Endodermal cell (in vitro differentiated cells): ENCODE measurements at places on chromosomes 7 and 10. TPM values are rescaled to one million over a fixed set of nuclear protein-coding genes. Genes with fewer than 3 reads are reported as not detected.
A peak's percentile ranks its signal among the peaks of the same experiment; 100 is the strongest.

DNA sequence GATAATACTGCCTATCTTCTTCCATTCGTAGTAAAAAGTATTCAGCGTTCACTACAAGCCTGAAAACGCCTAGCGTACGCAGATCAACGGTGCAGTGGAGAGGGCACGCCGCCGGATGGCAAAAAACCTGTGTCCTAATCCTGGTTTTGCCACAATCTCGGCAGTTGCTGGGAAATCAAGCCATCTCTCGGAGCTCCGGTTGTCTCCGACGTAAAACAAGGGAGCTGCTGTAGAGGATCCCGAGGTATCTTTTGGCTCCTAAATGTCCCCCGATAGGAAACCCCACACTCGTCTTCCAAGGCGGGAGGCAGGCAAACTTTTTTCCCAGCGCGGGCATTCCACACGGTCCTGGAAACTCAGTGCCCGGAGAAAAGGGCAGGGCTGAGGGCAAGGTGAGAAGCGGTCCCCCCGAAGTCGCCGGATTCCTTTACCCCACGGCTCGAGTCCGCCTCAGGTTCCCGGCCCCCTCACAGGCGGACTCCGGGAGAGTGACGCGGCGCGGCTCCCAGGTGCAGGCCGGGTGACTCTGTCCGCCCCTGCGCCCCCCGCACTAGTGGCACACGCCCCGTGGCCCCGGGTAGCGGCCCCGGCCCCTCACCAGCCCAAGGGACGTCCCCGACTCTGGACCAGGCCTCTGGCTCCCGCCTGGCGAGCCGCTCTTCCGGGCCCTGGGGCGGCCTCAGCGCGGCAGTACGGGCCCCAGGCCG, 649 bp downstream of the IDE start:
- H3K4me3 ChIP-seq: peak overlapping the region; percentile 98
- H3K27me3 ChIP-seq: no peaks in the 10 kb centered on the region
- DNase-seq: peak; percentile 77
- no peaks in the 10 kb centered on the region for H3K4me1 ChIP-seq

DNA sequence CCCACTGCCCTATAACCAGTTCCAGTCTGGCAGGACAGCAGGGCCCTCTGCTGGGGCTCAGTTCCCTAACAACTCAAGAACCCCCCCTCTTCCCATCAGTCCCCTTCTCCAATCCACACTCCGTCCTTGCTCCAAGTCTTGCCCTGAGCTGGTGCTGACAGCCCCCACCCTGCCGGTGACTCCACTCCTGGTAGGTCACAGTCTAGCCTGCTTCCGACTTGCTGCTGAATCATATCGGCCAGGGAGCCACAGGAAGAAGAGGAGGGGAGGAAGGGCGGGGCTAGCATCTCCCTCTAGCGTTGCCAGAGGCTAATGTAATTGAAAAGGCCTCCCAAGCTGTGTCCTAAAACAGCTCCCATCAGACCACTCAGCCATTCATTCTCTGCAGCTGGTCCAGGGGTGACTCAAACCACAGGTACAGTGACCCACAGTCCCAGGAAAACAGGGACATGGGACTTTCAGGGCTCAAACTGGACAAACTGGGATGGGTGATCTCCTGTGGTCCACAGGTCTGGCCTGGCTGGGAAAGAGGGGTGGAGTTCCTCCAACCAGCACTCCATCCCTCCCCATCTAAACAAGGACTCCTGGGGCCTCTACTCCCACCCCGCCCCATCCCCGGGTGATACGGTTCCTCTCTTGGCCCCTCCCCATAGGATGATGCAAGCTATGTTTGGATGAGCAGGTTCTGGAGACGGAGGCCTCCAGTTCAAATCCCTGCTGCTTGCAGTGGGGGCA, 158.8 kb downstream of the SH3PXD2A start:
- H3K27ac ChIP-seq: no peak overlapping the region
- H3K27me3 ChIP-seq: peaks cover 32% of the 10 kb centered on the region
- H3K4me1 ChIP-seq: peaks cover 6% of the 10 kb centered on the region
- no peak overlapping the region for H3K4me3 ChIP-seq

The WNT16 gene
- total RNA-seq: 0.57 and 0.88 TPM in 2 replicates

DNA sequence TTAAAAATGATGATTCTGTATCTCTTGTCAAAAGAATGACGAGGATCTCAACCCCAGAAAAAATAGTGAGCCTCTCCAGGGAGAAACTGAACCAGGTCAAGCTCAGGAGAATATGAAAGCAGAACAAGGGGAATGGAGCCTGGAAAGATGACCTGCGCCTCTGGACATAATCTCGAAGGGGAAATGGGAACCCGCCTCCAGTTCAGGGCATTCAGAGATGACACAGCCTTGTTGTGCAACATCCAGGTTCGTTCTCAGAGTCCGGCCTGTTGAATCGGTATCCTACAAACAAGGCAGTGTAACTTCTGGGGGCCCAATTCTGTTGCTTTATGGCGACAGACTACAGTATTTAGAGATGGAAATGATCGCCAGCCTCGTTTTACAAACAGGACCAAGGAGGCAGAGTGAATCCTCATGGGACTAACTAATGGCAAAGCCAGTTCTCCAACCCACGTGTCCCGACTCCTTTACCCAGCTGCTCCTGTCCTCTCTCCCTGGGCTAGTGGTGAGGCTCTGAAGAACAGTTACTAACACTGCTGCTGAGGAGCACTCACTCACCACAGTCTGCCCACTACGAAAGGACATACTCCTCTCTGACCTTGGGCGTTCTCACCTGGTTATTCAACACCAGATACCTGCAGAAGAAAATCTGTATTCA, 67.6 kb downstream of the JAZF1 start:
- H3K36me3 ChIP-seq: no peaks in the 10 kb centered on the region
- no peaks in the 10 kb centered on the region for H3K27me3 ChIP-seq
- no peaks in the 10 kb centered on the region for H3K4me1 ChIP-seq

DNA sequence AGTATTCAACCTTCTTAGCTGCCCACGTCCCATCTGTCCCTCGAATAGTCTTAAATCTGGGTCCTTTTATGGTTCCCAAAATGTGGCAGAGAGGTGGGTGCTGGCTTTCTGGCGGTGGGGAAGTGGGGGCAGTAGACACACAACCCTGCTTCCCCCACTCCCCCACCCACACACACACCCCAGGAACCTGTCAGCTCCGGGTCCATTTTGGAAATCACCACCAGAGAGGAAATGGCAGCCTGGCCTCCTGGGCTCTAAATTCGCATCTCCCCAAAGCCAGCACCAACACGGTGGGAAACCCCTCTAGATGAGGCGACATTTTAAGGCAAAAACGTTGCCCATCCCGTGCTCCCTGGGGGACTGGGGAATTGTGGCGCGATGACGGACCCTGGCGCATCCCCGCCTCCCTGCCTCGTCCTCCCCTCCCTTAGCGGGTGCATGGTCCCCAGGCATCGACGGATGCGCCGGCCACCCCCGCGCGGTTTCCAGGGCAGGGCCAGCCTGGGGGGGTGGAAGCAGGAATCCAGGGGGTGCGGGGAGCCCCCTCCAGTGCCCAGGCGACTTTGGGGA, 702 bp downstream of the TMEM130 start:
- DNase-seq: no peak
- H3K36me3 ChIP-seq: no peaks in the 10 kb centered on the region
- no peaks in the 10 kb centered on the region for H3K4me1 ChIP-seq
- H3K4me3 ChIP-seq: peak overlapping the region; percentile 68

DNA sequence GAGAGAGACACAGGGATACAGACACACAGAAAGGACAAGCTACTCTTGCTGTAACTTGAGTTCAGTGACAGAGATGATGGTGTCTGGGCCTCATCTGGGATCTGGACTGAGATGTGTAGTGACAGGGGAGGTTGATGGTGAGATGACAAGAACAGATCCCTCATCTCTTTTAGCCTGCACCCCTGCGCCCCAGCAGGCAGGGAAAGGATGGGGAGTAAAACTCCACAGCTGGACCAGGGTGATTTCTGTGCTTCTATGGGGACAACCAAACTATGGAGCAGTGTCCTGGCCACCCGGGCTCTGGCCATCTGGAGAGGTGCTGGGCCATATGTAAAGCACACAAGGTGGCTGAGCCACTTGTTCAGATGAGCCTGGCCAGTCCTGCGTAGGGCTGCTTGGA, 4.5 kb upstream of the LRRC18 start:
- H3K27me3 ChIP-seq: no peaks in the 10 kb centered on the region
- H3K4me1 ChIP-seq: no peaks in the 10 kb centered on the region
- no peak overlapping the region for H3K27ac ChIP-seq
- H3K4me3 ChIP-seq: no peak overlapping the region
- DNase-seq: no peak

GRCh38 chr10:66862687-66863258, 63.1 kb upstream of the LRRTM3 start:
- no peak overlapping the region for H3K27ac ChIP-seq
- DNase-seq: no peak
- H3K27me3 ChIP-seq: no peaks in the 10 kb centered on the region

GRCh38 chr7:31735991-31736982, 49.3 kb downstream of the PPP1R17 start:
- H3K27me3 ChIP-seq: no peaks in the 10 kb centered on the region
- H3K27ac ChIP-seq: no peak overlapping the region
- H3K36me3 ChIP-seq: no peaks in the 10 kb centered on the region
- no peak overlapping the region for H3K4me3 ChIP-seq
- H3K4me1 ChIP-seq: no peaks in the 10 kb centered on the region

DNA sequence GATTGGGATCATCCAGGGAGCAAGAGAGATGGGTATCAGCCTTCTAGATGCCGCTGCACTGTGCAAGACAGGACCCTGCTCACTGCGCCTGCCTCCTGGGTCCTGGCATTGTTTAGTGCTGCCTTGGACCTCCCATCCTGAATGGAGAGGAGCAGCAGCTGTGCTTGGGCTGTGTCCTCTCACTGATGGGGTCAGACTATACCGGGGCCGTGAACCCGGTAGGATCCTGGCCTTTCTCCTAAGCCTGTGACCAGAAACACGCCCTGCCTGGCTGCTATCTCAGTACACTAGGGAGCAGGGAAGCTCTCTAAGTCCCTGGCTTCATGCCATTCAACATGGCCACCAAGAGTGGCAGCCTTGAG, 309.4 kb upstream of the ZNF32 start:
- H3K27ac ChIP-seq: no peak overlapping the region
- no peaks in the 10 kb centered on the region for H3K36me3 ChIP-seq
- DNase-seq: peak; percentile 18
- H3K4me3 ChIP-seq: no peak overlapping the region
- no peaks in the 10 kb centered on the region for H3K27me3 ChIP-seq
- no peaks in the 10 kb centered on the region for H3K4me1 ChIP-seq

The C7orf25 gene
- 2.2 to 7.0 TPM (median 4.8 TPM) in 3 replicates for total RNA-seq

- peak; percentile 31 for DNase-seq
- no peaks in the 10 kb centered on the region for H3K4me1 ChIP-seq
- H3K36me3 ChIP-seq: no peaks in the 10 kb centered on the region
- no peaks in the 10 kb centered on the region for H3K27me3 ChIP-seq
- H3K27ac ChIP-seq: no peak overlapping the region
Measured at GRCh38 chr7:51242007-51242691, 74.5 kb downstream of the COBL start.

- H3K27ac ChIP-seq: no peak overlapping the region
- no peaks in the 10 kb centered on the region for H3K36me3 ChIP-seq
- H3K4me1 ChIP-seq: no peaks in the 10 kb centered on the region
- no peaks in the 10 kb centered on the region for H3K27me3 ChIP-seq
- no peak overlapping the region for H3K4me3 ChIP-seq
Measured at GRCh38 chr7:72069263-72069662, 342.9 kb downstream of the CALN1 start.

DNA sequence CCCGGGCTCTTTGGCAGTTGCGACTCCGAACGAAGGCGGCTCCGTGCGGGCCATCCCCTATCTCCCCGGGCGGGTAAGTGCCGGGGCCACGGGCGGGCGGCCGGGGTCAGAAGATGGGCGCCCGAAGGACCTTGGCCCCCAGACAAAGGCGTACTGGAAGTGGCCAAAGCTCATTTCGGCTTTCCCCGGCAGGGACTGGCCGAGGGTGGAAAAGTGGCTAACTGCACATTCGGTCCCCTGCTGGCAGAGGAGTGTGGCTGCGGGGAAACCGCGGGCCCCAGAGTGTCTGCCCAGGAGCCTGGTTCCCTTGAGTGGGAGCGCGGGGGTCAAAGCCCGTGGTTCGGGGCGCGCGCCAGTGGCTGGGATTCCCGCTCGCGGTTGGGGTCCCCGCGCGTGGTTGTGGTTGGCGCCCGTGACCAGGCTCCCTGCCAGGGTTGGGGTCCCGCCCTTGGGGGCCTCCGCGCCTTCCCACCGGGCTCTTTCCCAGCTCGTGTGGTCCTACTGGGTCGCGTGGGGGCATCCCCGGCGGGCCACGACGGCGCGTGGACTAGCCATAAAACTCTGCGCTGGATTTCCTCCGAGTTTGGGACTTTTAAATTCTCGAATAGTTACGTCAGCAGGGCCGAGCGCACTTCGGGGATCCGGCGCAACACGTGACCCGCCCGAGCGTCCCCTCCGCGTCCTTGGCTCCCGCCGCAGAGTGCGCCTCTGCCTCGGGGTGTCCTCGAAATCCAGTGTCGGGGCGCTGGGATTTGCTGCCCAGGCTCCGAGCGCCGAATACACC, 124.4 kb downstream of the TACC2 start:
- no peaks in the 10 kb centered on the region for H3K27me3 ChIP-seq
- peak overlapping the region; percentile 80 for H3K27ac ChIP-seq
- peak; percentile 88 for DNase-seq
- H3K36me3 ChIP-seq: no peaks in the 10 kb centered on the region
- H3K4me1 ChIP-seq: peaks cover 3% of the 10 kb centered on the region
- peak overlapping the region; percentile 84 for H3K4me3 ChIP-seq

The H2BK1 gene
- total RNA-seq: not detected in 3 replicates

The PAOX gene
- 9.0 to 11.1 TPM (median 9.9 TPM) in 3 replicates for total RNA-seq

DNA sequence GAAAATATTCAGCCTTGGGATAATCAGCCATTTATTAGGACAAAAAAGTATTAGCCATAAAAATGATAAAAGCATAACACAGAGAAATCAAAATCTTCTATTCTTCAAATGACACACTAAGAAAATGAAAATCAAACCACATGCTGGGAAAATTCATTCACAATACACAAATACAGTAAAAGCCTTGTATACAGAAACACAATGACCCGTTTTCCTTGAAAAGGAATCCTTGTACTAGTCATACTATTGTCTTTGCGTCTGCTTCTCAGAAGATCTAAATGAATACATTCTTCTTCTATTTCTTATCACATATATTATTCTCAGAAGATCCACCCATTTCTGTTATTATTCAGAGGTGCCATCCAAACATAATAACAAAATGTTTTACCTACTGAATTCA, 749.1 kb downstream of the CNTNAP2 start:
- H3K36me3 ChIP-seq: no peaks in the 10 kb centered on the region
- no peaks in the 10 kb centered on the region for H3K4me1 ChIP-seq
- DNase-seq: no peak
- H3K27me3 ChIP-seq: no peaks in the 10 kb centered on the region

- H3K36me3 ChIP-seq: no peaks in the 10 kb centered on the region
- H3K27me3 ChIP-seq: no peaks in the 10 kb centered on the region
- no peak overlapping the region for H3K4me3 ChIP-seq
- no peak for DNase-seq
Measured at GRCh38 chr10:71031026-71031425, 142.7 kb upstream of the PCBD1 start.

- no peaks in the 10 kb centered on the region for H3K27me3 ChIP-seq
- peaks cover 31% of the 10 kb centered on the region for H3K36me3 ChIP-seq
- DNase-seq: no peak
- no peak overlapping the region for H3K4me3 ChIP-seq
- peak overlapping the region; percentile 34 for H3K27ac ChIP-seq
Measured at GRCh38 chr7:43648473-43649406, 65.8 kb downstream of the STK17A start.

The MRLN gene
- not detected in 3 replicates for total RNA-seq

- no peak overlapping the region for H3K4me3 ChIP-seq
- peaks cover 52% of the 10 kb centered on the region for H3K36me3 ChIP-seq
- no peak for DNase-seq
- H3K27ac ChIP-seq: no peak overlapping the region
- H3K4me1 ChIP-seq: no peaks in the 10 kb centered on the region
- H3K27me3 ChIP-seq: no peaks in the 10 kb centered on the region
Measured at GRCh38 chr7:71229699-71230098, 97.8 kb downstream of the GALNT17 start.

- no peak overlapping the region for H3K27ac ChIP-seq
- no peaks in the 10 kb centered on the region for H3K27me3 ChIP-seq
- H3K4me1 ChIP-seq: no peaks in the 10 kb centered on the region
- DNase-seq: no peak
- H3K36me3 ChIP-seq: no peaks in the 10 kb centered on the region
Measured at GRCh38 chr10:132617737-132618052, 80.1 kb downstream of the INPP5A start.
